ACHN (cell line): ENCODE measurements at places on chromosomes 1 and 21.
A peak's percentile ranks its signal among the peaks of the same experiment; 100 is the strongest.

- no peak for DNase-seq
Measured at GRCh38 chr1:97384294-97384968, 536.4 kb downstream of the DPYD start.

GRCh38 chr1:226494092-226494609, 54.4 kb upstream of the STUM start:
- no peak for DNase-seq

GRCh38 chr1:160255781-160256300, 6.5 kb downstream of the DCAF8 start:
- no peak for DNase-seq

GRCh38 chr1:160665330-160666078, 18.7 kb upstream of the SLAMF1 start:
- no peak for DNase-seq

DNA sequence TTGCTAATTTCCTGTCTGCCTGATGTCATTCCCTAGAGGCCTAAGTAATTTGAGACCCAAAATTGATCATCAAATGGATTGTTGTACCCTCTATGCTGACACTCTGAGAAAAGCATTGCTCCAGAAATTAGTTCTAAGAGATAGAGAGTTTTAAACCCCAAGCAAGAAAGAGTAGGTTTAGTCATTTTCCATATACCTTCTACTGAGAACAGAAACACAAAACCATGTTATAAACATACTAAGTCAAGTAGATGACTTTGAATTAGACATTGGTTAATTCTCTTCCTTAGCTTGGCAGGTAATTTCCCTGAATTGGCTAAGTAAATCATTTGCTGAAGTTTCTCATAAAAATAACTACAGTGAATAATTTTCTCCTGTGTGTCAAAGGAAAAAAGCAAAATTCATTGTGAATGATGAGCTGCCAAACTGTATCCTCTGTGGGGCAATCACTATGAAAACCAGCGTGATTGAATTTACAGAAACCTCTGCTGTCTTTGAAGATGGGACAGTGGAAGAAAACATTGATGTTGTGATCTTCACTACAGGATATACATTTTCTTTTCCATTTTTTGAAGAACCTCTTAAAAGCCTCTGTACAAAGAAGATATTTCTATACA, 20.1 kb downstream of the FMO4 start:
- DNase-seq: no peak

GRCh38 chr1:30780409-30780808, 22.8 kb upstream of the LAPTM5 start:
- DNase-seq: no peak

DNA sequence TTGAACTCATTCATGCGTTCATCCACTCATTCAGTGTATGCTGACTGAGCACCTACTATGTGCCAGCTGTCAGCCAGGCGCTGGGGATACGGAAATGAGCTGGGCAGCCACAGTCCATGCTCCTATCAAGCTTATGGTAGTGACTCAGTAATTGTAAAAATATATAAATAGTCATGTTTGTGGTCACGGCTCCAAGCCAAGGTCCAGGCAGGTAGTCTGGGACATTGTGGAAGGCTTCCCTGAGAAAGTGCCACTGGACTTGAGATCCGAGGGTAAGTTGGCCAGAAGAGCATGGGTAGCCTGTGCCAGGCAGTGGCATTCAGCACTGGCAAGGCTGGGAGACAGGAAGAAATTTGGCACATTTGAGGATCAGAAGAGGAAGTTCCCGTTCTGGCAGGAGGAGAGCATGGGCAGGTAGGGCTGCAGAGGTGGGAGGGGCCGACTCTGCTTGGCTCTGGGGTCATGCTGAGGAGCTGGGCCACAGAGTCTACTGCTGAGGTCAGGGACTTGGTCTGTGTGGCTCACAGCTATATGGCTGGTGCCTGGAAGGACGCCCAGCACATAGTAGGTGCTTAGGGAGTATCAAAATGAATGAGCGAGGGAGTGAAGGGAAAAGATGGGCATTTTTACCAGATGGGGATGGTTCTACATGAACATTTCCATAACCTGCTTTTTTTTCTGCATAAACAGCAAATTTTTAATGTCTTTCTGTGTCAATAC, 6.9 kb downstream of the PTPRF start:
- no peak for DNase-seq

DNA sequence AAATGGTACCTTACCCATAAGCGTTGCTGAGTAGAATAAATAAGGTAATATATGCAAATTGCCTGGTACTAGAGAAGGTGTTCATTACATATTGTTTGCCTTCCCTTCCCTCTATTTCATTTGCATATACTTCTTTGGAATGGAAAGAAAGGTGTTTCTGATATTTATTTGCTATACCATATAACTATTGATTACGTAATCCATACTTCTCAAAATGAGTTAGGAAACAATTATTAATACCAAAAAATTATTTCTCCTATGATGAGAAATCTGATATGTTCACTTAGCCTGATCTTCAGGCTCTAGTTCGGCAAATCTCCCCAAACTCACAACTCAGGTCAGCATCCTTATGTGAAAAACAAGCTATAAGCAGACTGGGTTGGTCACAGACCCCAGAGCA, 119.3 kb downstream of the DAB1 start:
- DNase-seq: no peak

DNA sequence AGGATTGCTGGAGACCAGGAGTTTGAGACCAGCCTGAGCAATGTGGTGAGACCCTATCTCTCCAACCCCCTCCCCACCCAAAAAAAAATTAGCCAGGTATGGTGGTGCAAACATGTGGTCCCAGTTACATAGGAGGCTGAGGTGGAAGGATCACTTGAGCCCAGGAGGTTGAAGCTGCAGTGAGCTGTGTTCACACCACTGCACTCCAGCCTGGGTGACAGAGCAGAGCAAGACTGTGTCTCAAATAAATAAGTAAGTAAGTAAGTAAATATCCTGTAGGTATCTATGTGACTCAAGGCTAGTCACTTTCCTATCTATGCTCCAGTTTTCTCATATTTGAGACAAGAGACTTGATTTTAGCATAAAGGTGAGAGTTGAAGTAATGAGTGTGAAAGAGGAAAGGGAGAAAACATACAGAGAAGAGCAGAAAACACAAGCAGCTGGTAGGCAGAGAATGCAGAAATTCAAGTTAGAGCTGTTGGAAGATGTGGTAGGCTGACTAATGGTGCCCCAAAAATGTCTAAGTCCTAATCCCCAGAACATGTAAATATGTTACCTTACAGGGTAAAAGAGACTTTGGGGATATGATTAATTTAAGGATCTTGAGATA, 7.5 kb downstream of the PPP1R12B start:
- no peak for DNase-seq

- peak; percentile 72 for DNase-seq
Measured at GRCh38 chr1:94329986-94330385, 88.2 kb upstream of the ABCD3 start.

- DNase-seq: no peak
Measured at GRCh38 chr1:150874455-150875196, 1.8 kb downstream of the ARNT start.

DNA sequence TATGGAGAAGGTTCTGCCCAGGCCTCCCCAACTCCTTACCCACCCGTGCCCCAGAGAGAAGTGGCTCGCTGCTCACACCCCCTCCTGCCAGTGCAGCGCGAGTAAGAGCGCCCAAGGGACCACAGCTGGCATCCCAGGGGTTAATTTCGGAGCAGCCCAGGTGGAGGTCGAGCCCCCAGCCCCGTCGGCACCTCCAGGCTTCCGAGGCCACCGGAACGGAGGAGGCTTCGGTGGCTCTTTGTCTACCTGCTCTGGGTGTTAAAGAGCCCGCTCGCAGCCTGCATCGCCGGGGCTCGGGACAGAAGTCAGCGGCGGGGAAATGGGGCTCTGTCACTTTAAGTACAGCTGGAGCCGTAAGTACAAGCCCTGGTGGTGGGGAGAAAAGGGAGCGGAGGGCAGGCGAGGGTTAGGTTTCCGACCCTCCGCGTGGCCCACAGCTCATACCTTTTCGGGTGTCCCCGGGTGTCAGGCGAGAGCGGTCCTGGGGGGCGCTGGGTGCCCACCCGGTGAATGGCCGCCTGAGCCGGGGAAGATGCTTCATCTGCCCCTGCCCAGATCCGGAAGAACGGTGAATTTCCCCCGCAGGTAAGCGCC, 89.4 kb upstream of the IPO9 start:
- peak; percentile 14 for DNase-seq

- peak; percentile 62 for DNase-seq
Measured at GRCh38 chr1:234478152-234478480, 863 bp downstream of the TARBP1 start.

- DNase-seq: no peak
Measured at GRCh38 chr1:155226910-155227260, 18.4 kb downstream of the MTX1 start.

DNA sequence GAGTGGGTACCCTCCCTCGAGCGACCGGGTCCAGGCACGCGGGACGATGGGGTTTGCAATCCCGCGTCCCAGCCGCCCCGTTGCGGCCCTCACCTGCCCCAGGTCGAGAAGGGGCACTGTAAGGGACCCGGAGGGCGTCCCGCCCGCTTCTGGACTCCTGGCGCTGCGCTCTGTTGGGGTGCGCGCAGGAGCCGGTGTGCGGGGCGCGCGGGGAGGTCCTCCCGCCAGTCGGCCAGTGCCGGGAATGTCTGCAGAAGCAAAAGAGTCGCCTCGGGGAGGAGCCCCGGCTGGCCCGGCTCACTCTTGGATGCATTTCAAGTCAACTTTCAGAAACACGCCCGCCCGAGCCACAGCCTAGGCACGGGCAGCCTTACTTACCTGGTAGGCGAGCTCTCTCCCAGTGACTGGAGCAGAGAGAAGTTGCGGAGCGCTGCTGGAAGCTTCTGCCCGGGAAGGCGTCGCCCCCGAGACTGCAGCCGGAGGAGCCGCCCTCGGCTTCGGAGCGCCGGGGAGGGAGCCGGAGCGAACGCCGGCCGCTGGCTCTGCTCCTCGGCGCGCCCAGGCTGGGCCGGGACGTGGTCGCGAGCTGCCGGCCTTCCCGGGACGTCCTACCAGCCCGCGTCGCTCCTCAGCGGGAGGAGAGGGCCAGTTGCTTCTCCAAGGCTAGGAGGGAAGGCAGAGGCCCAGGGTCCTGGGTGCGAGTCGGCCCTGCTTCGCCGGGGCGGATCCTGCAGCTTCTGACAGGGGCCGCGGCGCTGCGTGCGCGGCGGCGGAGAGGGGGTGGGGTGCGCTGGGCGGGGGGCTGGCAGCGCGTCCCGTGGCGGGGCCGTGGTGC, at the start of gene LMX1A:
LMX1A (minus strand) TSS at position 739 of the 835 bp plus-strand sequence. CDS start 1,156 bp downstream, outside the sequence.
- no peak for DNase-seq

GRCh38 chr1:97210307-97210706, 488.7 kb downstream of the PTBP2 start:
- no peak for DNase-seq
